ENCODE measurements at places on chromosomes 2 and 18.

DNA sequence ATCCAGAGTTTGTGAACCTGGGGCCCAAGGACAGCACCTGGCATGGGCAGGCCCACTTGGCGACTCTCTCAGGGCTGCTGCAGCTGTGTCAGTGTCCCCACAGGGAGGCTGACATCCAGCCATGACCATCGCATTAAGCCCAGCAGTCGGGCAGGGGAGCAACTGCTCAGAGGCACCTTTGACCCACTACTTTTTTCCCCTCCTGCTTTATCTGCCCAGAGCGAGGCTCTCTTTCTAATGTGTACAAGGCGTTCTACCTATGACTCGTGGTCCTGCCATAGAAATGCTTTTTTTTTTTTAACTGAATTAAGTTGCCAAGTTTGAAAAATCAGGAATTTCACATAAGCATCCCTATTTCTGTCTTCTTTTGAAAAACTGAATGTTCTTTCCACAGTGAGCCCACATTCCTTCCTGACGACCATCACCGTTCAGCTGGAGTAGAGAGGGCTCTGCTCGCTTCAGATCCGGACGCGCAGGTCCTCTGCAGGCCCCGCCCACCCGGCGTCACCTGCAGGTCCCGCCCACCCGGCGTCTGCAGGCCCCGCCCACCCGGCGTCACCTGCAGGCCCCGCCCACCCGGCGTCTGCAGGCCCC lies 403 bp upstream of the CLUL1 start:
- DNase-seq = peak; percentile 83

GRCh38 chr2:239157771-239158170 lies 243.0 kb downstream of the HDAC4 start:
- peak; percentile 91 for DNase-seq

- no peak for DNase-seq
Measured at GRCh38 chr18:24475926-24476589, 15.6 kb downstream of the HRH4 start.

DNA sequence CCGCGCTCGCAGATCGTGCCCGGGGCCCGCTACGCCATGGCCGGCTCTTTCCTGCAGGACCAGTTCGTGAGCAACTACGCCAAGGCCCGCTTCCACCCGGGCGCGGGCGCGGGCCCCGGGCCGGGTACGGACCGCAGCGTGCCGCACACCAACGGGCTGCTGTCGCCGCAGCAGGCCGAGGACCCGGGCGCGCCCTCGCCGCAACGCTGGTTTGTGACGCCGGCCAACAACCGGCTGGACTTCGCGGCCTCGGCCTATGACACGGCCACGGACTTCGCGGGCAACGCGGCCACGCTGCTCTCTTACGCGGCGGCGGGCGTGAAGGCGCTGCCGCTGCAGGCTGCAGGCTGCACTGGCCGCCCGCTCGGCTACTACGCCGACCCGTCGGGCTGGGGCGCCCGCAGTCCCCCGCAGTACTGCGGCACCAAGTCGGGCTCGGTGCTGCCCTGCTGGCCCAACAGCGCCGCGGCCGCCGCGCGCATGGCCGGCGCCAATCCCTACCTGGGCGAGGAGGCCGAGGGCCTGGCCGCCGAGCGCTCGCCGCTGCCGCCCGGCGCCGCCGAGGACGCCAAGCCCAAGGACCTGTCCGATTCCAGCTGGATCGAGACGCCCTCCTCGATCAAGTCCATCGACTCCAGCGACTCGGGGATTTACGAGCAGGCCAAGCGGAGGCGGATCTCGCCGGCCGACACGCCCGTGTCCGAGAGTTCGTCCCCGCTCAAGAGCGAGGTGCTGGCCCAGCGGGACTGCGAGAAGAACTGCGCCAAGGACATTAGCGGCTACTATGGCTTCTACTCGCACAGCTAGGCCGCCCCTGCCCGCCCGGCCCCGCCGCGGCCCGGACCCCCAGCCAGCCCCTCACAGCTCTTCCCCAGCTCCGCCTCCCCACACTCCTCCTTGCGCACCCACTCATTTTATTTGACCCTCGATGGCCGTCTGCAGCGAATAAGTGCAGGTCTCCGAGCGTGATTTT lies 7.6 kb downstream of the TBR1 start:
- peak; percentile 62 for DNase-seq

- DNase-seq = no peak
Measured at GRCh38 chr2:192123847-192124246, 70.9 kb downstream of the TMEFF2 start.
